ENCODE measurements at places on chromosomes 16 and 17.

DNA sequence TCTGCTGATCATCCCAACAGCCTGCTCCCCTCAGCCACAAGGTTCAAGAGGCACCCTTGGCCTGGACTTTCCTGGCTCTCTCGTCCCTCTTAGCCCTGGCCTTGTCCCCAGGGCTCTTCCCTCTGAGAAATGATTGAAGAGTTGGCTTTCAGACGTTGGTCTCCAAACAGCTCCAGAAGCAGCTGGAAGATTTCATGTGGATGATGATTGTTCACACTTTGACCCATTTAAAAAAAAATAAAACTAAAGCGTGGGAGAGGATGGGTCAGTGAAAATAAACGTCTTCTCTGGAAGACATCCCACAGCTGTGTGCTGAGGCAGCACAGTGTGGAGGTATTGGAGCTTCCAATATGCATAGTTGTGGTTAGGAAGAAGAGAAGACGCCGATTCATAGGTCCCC, 54.7 kb upstream of the CDH11 start:
- no peak for DNase-seq

DNA sequence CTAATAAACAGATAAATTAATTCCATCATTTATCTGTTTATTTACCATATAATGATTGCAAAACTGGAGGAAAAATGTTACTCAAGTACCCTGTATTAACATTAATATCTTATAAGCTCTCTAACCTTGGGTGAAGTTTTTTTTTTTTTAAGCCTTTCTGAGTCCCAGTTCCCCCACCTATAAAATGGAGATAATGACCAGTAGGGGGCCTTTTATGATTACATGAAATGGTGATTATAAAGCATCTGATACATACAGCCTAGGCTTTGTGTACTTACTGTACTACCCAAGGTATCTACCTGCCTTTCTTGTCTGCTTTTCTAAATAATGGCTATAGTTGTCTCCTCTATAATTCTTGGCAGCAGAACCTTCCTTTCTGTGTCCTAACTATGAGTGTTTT, 22.6 kb downstream of the LRRC36 start:
- DNase-seq = no peak

DNA sequence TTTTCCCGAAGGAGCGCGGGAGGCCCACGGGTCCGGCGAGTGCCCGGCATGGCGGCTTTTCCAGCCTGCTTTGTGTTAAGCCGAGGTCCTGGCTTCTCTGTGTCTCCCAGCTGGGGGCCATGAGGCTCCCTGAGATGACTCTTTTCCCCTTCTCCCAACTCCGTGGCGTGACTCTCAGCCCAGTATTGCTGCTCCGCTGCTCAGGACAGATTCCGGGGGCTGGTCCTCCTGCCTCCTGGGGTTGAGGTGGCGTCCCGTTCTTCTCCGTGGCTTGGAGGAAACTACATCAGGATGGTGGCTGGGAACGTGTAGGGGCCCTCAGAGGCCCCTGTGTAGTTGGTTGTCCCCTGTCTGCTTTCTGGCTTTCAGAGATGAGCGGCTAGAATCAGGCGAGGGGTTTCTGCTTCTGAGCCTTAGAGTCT, 951 bp downstream of the GPS1 start:
- DNase-seq = no peak

GRCh38 chr16:2031081-2031577, 4.4 kb downstream of the NHERF2 start:
- no peak for DNase-seq

- DNase-seq = no peak
These were observed 67.1 kb downstream of the RMI2 start for GRCh38 chr16:11412175-11412904.

DNA sequence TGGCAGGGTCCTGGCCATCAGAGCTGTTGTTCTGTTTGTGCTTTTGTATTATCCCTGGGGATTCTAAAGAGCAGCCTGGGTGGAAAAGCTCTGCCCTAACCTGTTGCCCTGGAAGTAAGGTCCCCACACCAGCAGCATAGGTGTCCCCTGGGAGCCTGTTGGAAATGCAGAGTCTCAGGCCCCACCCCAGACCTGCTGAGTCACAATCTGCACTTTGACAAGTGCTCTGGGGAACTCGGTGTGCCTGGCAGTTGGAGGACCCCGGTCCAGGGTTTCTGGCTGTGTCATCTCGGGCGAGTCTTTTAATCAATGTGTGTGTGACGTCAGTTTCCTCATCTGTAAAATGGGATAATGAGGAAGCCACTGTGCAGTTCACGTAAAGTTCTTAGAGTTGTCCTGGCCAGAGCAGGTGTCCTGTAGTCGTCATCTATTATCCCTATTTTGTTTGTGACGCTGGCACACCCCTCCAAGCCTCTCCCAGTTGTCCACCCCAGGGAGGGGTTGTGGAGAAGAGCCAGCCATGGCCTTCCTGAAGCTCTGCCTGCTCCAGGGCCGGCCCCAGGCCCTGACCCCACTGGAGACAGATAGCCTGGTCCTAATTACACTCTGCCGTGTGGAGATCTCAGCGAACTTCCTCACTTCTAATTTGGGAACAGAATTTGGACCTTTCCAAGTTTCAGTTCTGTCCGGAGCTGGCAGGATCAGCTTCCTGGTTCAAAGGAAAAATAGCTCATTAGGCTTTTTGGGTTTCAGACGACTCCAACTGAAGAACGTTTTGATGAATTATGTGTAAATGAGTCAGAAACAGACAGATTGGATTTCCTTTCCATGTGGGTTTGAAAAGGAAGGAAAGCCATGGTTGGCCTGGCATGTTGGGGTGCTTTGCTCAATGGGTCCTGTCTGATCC, 295.7 kb upstream of the FOXF1 start:
- no peak for DNase-seq
